ENCODE measurements at places on chromosomes 3 and 15. TPM values are rescaled to one million over a fixed set of nuclear protein-coding genes. Genes with fewer than 3 reads are reported as not detected.

EBLN2 gene
- total RNA-seq, result 7.5 TPM

MINAR1 gene
- total RNA-seq, result 1.2 TPM

FGD5 gene
- 127 TPM for total RNA-seq

LRRC31 gene
- total RNA-seq, result not detected
